Left lung (tissue), 14 donors: ENCODE measurements at places on chromosomes 12 and 14.

- no peak overlapping the region for H3K4me3 ChIP-seq
- no peaks in the 10 kb centered on the region for H3K27me3 ChIP-seq
- no peaks in the 10 kb centered on the region for H3K4me1 ChIP-seq
- no peaks in the 10 kb centered on the region for H3K36me3 ChIP-seq
- peak overlapping the region; percentile 83 for H3K27ac ChIP-seq
Measured at GRCh38 chr12:92124689-92125029, 21.0 kb downstream of the BTG1 start.

GRCh38 chr12:109116611-109116949 lies 193 bp downstream of the ACACB start:
- H3K36me3 ChIP-seq, result no peaks in the 10 kb centered on the region
- no peak for DNase-seq
- H3K27me3 ChIP-seq, result no peaks in the 10 kb centered on the region
- no peak overlapping the region for H3K4me3 ChIP-seq

DNA sequence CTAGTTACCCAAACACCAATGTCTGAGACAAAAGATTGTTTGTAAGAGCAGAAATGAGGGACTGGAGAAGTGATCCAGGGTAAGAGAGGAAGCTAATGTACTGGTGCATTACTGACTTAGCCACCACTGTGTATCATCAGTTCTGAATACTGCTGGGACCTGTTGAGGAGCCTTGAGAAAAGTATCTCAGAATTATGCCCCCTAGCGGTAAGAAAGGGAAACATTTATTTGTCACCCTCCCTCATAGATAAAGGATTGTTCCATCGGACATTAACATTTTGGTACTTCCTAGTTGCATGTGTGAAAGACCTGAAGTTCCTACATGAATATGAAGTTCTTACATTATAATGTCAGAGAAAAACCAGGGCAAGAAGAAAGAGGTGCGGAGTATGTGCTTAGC lies 612.5 kb downstream of the FSCB start:
- DNase-seq, result no peak
- no peak overlapping the region for H3K27ac ChIP-seq
- H3K4me1 ChIP-seq, result no peaks in the 10 kb centered on the region
- no peaks in the 10 kb centered on the region for H3K27me3 ChIP-seq
- no peak overlapping the region for H3K4me3 ChIP-seq
- no peaks in the 10 kb centered on the region for H3K36me3 ChIP-seq

DNA sequence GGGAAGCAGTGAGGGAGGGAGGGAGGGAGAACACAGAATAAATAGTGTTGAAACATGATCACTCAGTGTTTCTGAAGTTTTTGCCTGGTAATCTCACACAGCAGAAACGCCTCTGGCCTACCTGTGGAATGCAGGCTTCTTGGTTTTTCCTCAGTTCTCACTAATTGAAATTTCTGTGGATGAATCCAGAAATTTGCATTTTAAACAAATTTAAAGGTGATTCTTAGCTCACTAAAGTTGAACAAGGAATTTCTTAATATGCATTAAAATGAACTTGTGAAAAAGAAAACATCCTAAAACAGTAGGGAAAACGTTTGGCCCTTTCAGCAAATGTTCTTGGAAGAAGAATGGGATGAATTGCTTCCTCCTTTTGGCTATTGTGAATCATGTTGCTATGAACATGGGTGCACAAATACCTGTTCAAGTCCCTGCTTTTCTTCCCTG lies 1.4 kb downstream of the RNASE9 start:
- no peaks in the 10 kb centered on the region for H3K27me3 ChIP-seq
- no peaks in the 10 kb centered on the region for H3K36me3 ChIP-seq
- H3K4me3 ChIP-seq, result no peak overlapping the region
- H3K4me1 ChIP-seq, result no peaks in the 10 kb centered on the region
- DNase-seq, result no peak
- no peak overlapping the region for H3K27ac ChIP-seq
